Fibroblast of skin of back (primary cell): ENCODE measurements at places on chromosomes 2 and 18.

DNA sequence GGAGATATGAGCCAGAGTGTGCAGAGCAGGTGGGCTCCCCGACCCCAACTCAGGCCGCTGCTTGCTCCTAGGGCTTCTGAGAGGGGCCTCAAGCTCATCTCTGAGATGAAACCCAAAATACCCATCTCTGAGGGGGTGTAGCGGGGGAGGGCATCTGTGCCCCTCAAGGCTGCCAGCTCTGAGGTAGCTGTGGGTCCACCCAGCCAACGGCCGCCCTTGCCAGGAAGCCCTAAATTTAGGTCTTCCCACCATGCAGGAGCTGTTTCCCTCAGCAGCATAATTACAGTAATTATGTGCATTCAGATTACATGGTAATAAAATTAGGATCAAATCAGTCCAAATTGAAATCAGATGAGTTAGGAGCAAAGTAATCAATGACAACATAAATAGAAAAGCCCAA is 97.8 kb upstream of the MCFD2 start:
- no peak for DNase-seq

DNA sequence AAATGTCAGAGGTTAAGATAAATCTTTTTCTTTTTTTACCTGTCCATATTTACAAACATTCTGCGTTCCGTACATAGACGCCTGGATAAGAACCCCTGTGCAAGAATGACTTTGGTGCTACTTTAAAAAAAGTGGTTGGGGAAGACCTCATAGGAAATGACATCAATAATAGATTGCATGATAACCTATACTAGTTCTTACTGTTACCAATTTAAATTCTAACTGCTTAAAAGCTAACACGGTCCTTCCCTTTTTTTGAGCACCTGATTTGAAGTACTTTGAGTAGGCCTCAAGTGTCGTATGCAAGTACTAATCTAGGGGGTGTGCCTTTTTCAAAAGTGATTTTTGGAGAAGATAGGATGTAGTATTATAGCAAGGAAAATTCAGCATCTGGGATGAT is 2.1 kb downstream of the SLC39A10 start:
- DNase-seq, result no peak

GRCh38 chr2:8563814-8564474 is 117.9 kb upstream of the ID2 start:
- no peak for DNase-seq

GRCh38 chr2:164671664-164672396 is 50.5 kb upstream of the GRB14 start:
- DNase-seq, result peak; percentile 78

DNA sequence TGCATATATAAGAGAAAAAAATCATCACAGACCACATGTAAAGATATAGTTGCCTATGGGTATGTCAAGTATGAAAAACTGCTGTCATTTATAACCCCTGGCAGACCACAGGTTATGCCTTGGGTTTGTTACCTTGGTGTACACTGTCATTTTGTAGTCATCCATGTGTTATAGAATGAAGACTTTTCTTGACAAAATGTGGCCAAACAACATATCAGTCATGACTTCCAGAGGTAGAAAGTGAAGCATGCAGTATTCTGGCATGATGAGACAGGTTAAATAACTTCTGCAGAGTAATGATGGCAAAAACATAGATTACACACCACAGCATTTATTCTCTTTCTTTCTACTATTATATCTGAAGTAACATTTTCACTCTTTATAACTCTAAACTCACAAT is 74.9 kb upstream of the NEUROD1 start:
- no peak for DNase-seq

DNA sequence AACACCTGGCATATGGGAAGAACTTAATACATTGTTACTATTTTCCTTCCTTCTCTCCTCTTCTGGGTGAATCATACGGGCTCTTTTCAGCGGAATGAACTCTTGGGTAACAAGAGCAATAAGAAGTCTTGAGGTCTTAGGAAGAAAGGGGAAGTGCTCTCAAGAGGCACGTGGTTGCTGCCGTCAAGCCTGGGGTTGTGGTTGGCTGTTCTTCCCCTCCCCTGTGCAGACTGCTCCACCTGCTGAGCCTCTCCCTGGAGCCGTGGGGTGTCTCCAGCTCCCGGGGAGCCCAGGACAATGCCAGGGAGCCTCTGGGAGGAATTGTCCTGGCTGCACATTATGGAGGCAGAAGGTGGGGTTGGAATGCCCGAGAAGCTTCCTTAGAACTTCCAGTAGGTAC is 19.4 kb downstream of the TOGARAM2 start:
- no peak for DNase-seq

DNA sequence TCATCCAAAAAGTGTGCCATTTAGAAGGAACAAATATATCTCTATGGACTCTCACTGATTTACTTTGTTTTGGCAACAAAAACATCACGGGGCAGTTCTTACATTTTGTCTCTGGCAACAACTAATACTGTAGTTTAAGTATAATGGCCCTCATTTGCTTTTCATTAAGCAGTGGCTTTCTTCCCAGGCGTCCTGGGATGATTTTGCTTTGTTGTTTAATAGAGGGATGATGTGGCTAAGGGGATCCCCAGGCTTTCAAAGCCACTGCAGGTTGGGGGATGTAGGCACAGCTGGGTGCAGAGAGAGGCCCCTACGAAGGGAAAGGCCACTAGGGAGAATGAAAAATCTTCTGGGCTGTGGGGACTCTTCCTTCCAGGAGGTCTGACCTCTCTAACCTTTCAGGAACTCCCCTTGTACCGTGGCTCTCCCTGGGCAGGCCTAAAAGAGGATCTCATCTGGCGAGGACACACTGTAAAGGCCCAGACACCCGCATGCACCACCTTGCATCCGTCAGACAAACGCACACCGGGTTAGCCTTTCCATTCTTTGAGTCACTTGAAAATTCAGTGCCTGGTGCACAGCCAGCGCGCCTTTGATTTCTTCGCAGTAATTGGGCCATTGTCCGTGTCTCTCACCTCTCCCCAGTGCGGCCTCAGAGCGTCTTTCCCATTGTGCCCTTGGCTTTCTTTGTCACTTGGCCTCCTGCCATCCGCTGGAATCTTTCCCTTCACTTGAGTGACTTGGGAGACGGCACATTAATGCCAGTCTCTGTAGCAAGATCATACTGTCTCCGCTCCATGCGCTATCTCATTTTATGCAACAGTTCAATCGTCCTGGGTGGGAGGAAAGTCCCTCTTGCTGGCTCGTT is 40.3 kb upstream of the AFF3 start:
- DNase-seq, result no peak

DNA sequence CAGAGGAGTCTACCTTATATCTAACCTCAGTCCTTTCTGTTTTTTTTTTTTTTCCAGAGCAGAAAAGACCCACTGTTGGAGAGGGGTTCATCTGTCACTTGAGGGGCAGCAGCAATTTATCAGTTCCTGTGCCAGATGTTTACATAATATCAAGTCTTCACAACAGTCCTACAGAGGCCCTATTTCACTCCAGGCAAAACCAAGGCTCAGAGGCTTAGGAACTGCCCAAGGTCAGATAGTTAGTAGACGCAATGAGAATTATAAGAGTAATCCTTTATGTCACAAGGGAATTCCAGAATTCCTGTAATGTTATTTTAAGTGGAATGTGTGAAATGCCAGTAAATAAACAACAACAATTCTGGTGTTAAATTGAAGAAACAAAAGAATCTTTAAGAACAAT is 696.1 kb downstream of the NRXN1 start:
- no peak for DNase-seq

DNA sequence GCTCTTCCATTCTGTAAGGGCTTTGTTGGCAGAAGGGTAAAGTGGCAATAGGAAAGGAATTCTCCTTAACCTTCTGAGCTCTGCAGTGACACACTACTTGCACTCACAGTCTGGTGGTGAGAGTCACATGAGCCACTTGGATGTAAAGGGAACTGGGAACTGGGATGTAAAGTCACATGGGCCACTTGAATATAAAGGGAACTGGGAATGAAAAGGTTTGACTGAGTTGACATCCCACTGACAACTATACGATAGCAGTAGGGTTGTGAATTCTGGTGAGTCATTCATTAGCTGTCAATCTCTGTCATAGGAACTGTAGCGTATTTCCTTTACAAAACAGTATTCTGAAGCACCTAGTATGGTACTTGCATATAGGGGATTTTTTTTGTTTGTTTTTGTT is 5.5 kb downstream of the RPE start:
- DNase-seq, result no peak

GRCh38 chr18:48637081-48637990 is 98.5 kb downstream of the CTIF start:
- no peak for DNase-seq

DNA sequence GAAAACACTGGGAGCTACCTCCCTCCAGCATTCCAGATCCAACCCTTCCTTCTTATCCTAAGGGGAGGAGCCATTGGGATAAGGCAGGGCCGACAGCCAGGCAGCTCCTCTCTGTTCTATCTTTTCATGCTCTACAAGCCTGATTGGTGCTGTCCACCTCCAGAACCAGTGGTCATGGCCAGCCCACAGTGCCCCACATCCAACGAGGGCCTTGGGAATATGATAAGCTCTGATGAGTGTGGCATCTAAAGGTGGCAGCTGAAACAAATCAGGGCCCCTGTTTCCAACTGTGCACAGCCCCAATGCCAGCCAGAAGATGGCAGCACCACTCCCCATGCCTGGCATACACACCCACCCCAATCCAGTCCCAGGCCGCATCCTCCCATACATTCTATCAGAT is 329.3 kb downstream of the C1D start:
- peak; percentile 8 for DNase-seq

DNA sequence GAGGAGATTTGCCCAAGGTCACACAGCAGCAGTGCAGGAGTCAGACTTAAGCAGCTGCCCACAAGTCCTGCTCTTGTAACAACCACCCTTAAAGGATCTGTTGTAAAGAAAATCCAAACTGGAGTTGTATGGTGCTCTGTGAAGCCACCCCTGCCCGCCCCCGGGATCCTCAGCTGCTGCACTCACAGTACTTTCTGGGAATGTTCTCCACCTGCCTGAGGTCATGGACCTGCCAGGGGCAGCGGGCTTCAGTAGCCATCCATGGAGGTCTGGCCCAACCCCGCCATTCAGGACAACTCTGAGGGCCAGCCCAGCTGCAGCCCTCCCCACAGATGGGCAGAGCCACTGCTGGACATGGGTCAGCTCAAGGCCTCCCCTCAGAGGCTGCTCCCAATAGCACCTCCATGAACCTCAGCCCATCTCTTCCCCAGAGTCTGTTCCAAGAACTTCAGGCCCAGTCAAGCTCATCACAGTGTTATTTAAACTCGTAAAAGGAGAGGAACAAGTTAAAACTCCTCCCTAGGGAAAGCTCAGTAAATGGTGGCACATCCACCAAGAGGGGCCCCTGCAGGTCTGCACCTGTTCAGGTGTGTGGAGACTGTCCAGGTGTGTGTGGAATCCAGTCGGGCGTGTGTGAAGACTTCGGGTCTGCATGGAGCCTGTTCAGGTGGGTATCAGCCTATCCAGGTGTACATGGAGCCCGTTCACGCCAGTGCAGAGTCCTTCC is 39.4 kb upstream of the GPC1 start:
- no peak for DNase-seq

GRCh38 chr2:26352892-26353291 is 6.3 kb upstream of the ADGRF3 start:
- DNase-seq, result no peak

GRCh38 chr2:239787538-239788050 is 237.5 kb downstream of the NDUFA10 start:
- DNase-seq, result no peak

DNA sequence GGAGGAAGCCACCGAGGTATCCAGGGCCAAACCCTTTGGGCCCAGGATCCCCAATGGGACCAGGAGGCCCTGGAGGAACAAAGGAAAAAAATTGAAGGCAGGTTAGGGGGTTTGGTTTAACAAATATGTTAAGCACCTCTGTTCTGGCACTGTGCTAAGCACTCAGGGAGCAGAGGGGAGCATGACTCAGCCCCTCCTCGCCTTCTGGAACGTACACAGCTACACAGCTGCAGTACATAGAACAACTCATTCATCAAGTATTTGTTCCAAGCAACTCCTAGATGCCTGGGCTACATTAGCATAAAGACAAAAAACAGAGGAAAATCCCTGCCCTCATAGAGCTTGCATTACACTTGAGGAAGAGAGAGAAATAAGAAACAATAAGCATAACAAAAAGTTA is 153.6 kb downstream of the COL4A4 start:
- peak; percentile 15 for DNase-seq

- no peak for DNase-seq
Observed at GRCh38 chr2:239918749-239919148, 106.4 kb downstream of the NDUFA10 start.

GRCh38 chr2:216606551-216607276 is 26.5 kb upstream of the IGFBP2 start:
- DNase-seq, result peak; percentile 72

DNA sequence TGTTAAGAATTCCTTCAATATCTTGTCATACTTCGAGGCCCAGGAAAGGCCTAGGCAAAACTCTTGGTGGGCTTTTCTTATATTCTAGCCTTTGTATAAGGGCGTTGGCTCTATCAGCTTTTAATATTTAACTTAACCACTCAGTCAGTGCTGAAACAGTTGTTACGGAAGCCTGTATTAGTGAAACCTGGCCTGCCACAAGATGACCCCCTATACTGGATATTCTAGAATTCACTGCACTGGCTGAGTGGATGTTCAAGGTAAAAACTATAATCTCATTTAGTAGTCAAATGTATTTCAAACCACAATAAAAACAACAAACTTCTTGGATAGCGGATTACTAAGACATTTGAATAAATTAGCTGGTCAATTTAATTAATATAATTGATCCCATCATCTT is 91.7 kb upstream of the HNMT start:
- DNase-seq, result no peak

GRCh38 chr18:75467281-75467795 is 39.8 kb upstream of the SMIM21 start:
- no peak for DNase-seq

DNA sequence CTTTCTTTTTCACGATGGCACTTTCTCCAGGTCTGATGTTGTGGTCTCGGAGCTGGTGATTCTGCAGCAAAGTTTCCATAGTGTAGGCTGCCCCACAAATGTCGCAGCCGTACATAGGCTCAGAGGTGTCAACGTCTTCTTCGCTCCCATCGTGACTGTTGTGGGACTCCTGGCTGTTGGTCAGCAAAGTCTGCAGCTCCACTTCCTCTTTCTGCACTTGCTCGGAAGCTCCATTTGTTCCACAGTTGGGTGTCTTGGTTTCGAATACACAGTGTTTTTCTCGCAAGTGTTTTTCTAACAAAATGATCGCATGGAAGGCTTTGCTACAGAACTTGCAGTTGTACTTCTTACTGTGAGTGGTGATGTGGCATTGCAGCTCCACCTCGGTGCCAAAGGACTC is 126.8 kb downstream of the ZNF521 start:
- DNase-seq, result no peak

GRCh38 chr2:143125717-143126116 is 3.5 kb upstream of the ARHGAP15 start:
- DNase-seq, result peak; percentile 14

DNA sequence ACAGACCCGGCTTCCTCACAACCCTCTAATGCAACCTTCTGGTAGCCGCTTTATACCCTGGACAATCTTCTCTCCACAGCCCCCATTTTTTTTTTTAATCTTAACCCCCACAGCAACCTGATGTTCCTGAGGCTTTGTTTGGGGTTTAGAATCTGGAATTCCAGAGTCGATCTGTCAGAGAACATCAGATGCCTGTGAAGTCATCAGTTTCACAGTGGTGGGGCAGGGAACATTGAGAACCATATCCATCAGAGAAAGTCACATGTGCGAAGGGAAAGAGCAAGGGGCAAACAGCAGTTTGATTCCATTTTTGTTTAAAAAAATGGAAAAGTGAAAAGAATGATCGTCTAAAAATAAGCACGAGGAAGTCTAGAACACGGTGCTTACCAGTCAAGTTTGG is 20.6 kb downstream of the NPAS2 start:
- DNase-seq, result no peak

GRCh38 chr2:230144355-230144754 is 75.4 kb downstream of the SP110 start:
- DNase-seq, result no peak
